NCI-H2081 (cell line): ENCODE measurements at places on chromosomes 6 and 20.

DNA sequence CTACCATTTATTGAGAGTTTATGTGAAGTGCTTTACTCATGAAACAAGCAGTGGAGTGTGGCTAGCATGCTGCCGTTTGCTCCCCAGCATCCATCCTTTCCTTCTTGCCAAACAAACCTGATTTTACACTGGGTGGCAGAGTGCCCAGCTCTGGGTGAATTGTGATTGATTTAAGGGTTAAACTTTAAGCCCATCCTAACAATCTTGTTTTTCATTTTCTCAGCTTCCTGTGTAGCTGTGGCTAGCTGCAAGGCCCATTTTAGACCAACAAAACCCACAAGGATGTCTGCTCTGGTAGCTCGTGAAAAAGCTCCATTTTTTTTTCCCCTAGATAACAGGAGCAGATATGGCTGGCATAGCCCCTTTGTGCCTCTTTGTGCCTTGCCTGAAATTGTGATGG lies 77.7 kb upstream of the KCNG1 start:
- no peak for DNase-seq

GRCh38 chr6:11711003-11711983 lies 67.3 kb downstream of the ADTRP start:
- DNase-seq: peak; percentile 62

GRCh38 chr6:165117121-165117520 lies 192.3 kb downstream of the C6orf118 start:
- DNase-seq: no peak

DNA sequence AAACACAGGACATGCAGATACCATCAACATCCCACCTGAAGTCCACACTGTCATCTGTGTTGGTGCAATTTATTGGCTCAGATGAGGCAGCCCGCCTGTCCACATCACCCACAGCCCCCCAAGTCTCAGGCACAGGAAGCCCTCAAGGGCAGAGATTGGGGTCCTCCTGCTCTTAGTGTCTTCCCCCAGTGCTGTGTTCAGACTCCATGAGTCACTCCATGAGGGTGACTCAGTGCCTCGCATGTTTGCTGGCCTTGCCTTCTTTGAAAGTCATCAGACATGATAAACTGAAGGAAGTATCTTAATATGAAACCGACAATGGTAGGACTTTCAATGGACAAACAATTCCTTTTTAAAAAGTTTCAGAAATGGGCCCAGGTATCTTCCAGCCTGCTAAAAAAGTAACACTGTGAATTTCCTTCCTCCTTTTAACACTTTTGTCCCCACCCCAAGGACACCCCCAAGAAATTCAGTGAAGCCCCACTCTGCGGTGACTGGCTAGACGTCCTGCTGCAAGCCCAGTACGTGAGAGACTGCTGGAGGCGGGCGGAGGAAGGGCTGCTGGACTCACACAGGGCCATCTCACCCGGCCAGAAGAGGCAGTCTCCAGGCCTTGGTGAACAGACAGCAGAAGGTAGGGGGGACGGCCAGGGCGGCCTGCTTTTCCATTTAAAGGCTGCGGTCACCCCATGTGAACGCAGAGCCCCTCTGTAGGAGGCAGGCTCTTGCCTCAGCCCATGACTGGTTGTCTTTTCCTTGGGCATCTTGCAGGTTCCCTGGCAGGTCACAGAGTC lies 43.0 kb upstream of the KCNK16 start:
- DNase-seq: no peak

DNA sequence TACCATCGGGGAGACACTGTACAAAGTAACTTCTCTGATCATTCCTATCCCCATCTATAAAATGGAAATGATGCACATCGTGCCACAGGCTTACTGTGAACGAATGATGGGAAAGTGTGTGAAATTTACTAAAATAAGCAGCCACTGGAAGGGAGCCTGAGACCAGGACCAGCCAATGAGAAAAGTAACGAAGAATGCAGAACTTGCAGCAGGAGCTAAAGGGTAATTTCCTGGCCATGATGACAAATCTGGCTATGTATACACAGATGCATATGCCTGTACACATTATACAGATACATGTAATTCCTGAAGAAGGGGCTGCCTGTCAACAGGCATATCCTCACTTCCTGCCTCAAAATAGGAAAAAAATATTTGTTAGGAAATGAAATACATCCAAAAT lies 47.4 kb downstream of the GMDS start:
- no peak for DNase-seq

GRCh38 chr6:87430499-87430898 lies 22.7 kb downstream of the CFAP206 start:
- no peak for DNase-seq

DNA sequence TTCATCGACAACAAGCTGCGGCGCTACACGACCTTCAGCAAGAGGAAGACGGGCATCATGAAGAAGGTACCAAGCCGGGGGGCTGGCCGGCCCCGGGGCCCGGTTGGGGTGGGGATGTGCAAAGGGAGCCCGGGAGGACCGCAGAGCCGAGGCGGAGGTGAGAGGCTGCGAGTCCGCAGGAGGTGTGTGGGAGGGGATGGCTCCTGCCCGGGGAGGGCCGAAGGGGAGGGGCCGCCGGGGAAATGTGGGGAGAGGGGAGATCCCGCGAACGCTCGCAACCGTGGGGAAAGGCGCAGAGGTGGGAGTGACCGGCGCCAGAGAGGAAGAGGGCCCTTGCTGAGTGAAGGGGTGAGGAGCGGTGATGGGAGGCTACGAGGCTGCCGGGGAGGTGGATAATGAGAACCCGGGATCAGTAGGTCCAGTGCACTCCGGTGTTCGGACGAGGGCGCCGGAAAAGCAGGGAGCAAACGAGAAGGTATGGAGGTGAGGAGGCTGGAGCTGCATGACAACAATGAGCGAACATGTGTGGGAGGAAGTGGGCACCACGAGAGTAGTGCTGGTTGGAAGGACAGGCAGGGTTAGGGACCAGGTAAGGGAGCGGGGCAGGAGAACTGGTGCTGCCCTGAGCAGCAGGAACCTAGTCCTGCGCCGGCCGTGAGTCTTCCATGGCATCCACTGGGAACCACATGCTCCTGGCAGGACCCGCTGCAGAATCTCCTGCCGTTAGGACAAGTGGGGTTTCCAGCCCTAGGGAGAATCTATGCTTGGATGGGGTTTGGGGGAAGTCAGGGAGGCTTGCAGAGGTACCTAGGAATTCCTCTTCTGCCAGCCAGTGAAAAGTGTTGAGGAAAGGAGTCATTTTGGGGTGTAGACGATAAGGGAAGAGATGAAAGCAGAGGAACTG lies 1.3 kb downstream of the SRF start:
- DNase-seq: peak; percentile 2

DNA sequence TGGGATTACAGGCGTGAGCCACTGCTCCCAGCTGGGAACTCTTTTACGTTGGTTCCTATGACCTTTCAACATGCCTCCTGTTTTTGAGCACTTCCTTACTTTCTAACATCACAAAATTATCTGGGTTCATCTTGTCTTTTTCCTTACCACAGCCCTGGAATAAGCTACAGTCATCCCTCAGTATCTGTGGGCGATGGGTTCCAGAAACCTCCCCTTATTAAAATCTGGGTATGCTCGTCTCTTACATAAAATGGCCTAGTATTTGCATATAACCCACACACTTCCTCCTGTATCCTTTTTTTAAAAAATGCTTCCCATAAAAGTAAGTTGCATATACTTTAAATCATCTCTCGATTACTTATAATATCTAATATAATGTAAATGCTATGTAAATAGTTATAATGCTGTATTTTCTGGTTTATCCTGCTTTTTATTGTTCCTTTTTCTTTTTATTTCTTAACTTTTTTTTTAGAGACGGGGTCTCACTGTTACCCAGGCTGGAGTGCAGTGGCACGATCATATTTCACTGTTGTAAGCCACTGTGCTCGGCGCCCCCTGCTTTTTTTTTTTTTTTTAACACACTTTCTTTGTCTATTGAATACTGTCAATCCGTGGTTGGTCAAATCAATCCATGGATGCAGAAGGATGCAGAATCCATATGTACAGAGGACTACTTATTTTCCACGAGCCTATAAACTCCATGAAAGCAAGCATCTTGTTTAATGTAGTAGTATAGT lies 9.2 kb downstream of the RPF2 start:
- no peak for DNase-seq

DNA sequence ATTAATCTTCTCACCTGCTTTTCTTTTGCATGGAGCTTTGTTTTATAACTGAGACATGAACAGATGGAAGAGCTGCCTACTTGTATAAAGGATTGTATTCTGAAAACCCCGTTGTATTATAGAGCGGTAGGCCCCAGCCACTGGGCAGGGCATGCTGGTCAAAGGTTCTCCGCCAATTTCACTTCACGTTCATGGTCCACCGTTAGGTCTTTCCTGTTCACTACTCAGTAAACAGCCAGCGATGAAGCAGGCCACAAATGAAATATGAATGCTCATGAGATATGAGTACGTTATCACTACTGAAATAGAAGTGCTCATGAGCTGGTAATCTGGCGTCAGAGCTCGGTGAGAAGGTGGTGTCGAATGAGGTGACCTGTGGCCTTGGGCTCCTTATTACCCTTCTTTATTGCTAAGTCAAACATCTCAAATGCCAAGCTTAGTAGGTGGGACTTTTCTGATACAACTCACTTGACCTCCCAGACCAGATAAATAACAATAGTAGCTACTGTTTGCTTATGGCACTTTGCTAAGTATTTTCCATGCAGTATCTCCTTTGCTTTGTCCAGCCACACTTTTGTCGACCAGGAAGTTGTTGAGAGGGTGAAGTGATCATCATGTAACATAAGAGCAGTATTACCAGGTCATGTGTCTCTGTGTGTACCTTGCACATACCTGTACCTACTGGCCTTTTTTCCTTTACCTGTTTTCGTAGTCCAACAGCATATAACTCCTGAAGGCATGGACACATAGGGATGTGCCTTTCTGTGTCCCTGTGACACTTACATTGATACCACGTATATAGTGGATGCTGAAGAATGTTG lies 16.7 kb downstream of the EDN3 start:
- no peak for DNase-seq

- no peak for DNase-seq
Observed at GRCh38 chr6:6915219-6915618, 192.5 kb upstream of the RREB1 start.

DNA sequence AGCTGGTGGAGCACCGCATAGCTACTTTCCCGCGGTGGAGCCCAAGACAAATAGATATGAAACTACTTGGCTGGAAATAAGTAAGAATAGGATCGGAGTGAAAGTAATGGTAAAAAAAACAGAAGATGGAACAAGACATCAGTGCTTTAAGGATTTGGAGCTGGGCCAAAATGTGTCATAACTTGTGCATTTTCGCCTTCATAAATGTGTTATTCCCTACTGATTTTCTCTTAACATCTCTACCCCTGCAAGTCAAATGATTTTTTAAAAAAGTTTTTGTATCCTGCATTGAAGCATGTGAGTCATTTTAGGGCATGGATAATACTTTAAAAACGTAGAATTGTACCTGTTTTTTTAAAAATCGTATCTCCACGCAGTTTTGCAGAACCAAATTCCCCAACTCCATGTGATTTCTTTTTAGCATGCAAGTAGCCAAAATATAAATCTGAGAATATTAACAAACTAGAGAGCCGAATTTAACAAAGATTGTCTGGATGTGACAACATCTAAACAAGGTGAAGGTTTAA lies 882 bp upstream of the FAM184A start:
- DNase-seq: no peak

GRCh38 chr20:11799281-11799684 lies 118.4 kb upstream of the BTBD3 start:
- DNase-seq: no peak

DNA sequence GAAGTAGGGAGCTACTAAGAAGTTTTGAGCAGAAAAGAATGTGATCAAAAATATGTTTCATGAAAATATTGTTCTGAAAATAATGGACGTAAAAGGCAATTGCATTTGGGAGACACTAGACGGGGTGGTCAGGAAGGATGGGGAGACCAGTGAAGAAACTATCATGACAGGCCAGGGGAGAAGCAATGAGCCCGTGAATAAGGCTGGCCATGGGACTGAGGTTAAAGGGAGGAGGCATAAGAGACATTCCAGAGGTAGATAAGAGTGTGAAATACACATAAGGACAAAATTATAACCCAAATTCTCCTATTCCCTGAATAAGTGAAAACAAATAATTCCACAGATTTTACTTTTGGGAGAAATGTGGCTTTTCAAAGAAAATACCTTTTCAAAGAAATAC lies 51.7 kb downstream of the MARCKS start:
- DNase-seq: no peak

GRCh38 chr6:128655978-128656498 lies 135.6 kb upstream of the PTPRK start:
- no peak for DNase-seq

DNA sequence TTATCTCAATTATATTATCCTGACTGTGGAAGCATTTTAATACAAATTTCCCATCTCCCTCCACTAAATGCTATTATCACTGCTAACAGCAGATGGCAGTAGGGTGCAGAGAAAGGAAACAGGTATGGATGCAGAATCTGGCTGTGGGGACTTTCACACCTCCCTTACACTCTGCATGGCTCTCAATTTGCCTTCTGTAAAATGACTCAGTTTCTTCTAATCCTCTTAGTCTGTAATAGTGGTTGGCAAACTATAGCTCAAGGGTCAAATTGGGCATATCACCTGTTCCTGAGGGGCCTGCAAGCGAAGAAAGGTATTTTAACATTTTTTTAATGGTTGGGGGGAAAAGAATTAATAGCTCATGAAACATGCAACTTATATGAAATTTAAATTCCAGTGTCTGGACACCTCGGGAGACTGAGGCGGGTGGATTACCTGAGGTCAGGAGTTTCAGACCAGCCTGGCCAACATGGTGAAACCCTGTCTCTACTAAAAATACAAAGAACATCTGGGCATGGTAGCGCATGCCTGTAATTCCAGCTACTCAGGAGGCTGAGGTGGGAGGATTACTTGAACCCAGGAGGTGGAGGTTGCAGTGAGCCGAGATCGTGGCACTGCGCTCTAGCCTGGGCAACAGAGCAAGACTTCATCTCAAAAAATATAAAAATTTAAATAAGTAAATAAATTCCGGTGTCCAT lies 83.5 kb downstream of the ZMYND8 start:
- DNase-seq: peak; percentile 62
